Activated T-helper 2 cell treated with anti-CD3 and anti-CD28 coated beads, Interferon-gamma antibody, Interleukin-2, Interleukin-4, amounts not matched to agents 10 μg/mL and 5 μg/mL and 100 μg/mL, durations not matched to agents 14 hours and 24 hours and 36 hours (primary cell): ENCODE measurements at places on chromosomes 11 and 22. TPM values are rescaled to one million over a fixed set of nuclear protein-coding genes. Genes with fewer than 3 reads are reported as not detected.

- DNase-seq: no peak
Measured at GRCh38 chr11:15897211-15897960, 459.0 kb downstream of the SOX6 start.

GRCh38 chr11:117511483-117511930, 183.9 kb downstream of the CEP164 start:
- no peak for DNase-seq

SCN4B gene
- total RNA-seq: 0.30 and 0.32 TPM in 2 replicates

AQP11 gene
- 0.52 and 0.97 TPM in 2 replicates for total RNA-seq

DNA sequence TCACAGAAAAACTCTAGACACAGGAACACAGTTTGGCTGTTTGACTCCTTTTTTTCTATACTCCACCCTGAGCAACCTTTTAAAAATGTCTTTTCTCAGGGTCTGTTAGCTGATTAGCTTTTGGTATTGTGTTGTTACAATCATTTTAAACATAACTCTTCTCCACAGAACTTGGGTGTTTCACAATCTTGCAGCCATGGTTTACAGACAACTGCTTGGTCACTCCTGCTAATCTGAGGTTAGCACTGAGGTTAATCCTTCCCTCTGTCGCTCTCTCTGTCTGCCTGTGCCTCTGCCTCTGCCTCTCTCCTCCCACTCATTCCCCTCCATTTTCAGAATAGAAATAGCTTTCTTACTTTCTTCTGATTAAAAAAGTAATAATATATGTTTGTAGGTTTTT, 62.4 kb upstream of the ZBED5 start:
- DNase-seq: no peak

DNA sequence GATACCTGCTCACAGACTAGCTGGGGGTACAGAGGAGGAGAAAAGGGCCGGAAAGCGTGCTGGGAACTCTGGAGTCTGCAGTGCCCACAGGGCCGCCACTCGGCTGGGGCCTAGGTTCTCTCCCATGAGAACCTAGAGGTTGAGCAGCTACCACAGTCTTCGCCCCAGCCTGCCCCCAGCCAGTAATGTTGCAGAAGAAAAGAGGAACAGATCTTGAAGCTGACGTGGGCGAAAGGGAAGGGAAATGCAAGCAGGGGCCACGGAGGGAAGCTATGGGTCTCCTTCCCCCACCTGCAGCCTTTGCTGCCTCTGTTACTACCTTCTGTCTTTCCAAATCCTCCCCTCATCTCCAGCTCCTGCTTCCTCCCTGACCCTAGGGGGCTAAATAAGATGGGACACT, 28.8 kb upstream of the P2RY2 start:
- no peak for DNase-seq

SYT8 gene
- total RNA-seq: not detected in 2 replicates

- no peak for DNase-seq
Measured at GRCh38 chr11:48004456-48004855, 24.1 kb downstream of the PTPRJ start.

- DNase-seq: no peak
Measured at GRCh38 chr11:19316434-19316833, 75.7 kb upstream of the E2F8 start.

KCNJ1 gene
- not detected in 2 replicates for total RNA-seq

- no peak for DNase-seq
Measured at GRCh38 chr22:36456464-36456845, 25.0 kb downstream of the TXN2 start.

RAB36 gene
- total RNA-seq: not detected in 2 replicates

LMNTD2 gene
- total RNA-seq: 1.1 and 1.3 TPM in 2 replicates

C11orf86 gene
- not detected in 2 replicates for total RNA-seq

CRACR2B gene
- total RNA-seq: 4.9 and 5.1 TPM in 2 replicates

DNA sequence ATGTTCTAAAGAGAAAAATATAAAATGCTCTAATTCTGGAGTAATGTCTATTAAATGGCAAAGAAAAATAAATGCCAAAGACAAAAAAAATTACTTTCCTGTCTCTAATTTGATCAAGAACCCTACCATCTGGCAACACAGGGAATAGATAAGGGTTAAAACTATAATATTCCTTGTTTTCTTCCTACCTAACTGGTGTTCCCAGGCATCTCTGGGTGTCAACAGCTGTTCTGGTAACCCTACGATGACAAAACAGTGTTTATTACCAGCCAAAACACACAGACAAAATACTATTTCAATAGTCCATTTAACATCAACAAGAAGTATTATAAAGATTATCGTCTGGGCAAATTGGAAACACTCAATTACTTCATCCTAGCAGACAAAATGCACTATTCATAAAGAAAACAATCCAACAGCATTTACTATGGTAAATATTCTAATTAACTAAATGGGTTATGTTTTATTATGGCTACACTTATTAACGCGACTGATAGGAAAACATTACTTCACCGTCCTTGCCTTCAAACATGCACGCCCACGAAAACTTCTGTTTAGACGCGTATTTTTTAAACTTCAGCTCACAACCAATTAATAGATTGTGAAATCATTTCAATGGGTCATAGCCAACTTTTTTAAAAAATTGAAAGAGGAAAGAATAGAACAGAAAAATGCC, 50.6 kb downstream of the LGR4 start:
- DNase-seq: no peak
